A549 treated with CpdA at 1 μM for 4 hours (cell line): ENCODE measurements at places on chromosomes 16 and 17. TPM values are rescaled to one million over a fixed set of nuclear protein-coding genes. Genes with fewer than 3 reads are reported as not detected.

The SEPTIN1 gene
- 1.4 to 2.2 TPM (median 1.8 TPM) in 5 replicates for total RNA-seq

The RASL10B gene
- 0.05 to 0.15 TPM (median 0.10 TPM) in 5 replicates for total RNA-seq

The ZNF764 gene
- total RNA-seq: 5.0 to 6.8 TPM (median 6.1 TPM) in 5 replicates

The DNAAF8 gene
- total RNA-seq: 1.3 to 2.3 TPM (median 2.0 TPM) in 5 replicates

The IRX5 gene
- 1.7 to 2.4 TPM (median 2.2 TPM) in 5 replicates for total RNA-seq

The PRR35 gene
- total RNA-seq: 0.08 to 0.20 TPM (median 0.09 TPM) in 3 of 5 replicates, not detected in the others

The WDR90 gene
- 16.8 to 31.5 TPM (median 24.8 TPM) in 5 replicates for total RNA-seq

The GFOD2 gene
- total RNA-seq: 17.4 to 19.2 TPM (median 17.8 TPM) in 5 replicates

The SLC13A2 gene
- total RNA-seq: 0.06 to 0.21 TPM (median 0.13 TPM) in 4 of 5 replicates, not detected in the other

The TBC1D24 gene
- total RNA-seq: 5.0 to 9.6 TPM (median 7.8 TPM) in 5 replicates

The KRTAP9-4 gene
- total RNA-seq: not detected in 5 replicates

The TOX3 gene
- total RNA-seq: 0.20 to 0.40 TPM (median 0.23 TPM) in 5 replicates

The KRTAP4-6 gene
- total RNA-seq: not detected in 5 replicates
